ENCODE measurements at places on chromosomes 13 and 19.

- DNase-seq: no peak
Measured at GRCh38 chr19:34603003-34603402, 74.0 kb downstream of the SCGB2B2 start.

DNA sequence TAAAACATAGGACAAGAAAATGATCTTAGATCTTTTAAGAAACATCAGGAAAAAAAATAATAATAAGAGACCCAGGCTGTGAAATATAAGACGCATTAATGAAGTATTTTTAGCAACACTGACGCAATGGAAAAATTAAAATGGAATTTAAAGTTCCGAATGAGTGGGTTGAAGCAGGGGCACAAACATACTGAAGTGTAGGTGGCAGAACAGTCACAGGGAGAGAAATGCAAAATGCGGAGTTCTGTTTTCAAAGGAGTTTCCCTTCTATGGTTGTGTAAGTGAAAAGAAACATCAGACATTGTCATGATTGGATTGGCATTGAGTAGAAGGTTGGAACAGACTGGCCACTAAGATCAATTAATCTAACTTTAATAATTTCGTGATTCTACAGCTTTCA, 159.8 kb downstream of the CYSLTR2 start:
- DNase-seq: no peak

- no peak for DNase-seq
Measured at GRCh38 chr19:28855216-28855615, 357.7 kb downstream of the UQCRFS1 start.

GRCh38 chr13:113635048-113635420, 23.0 kb downstream of the ATP4B start:
- no peak for DNase-seq

- DNase-seq: no peak
Measured at GRCh38 chr19:401866-402511, 7.0 kb downstream of the C2CD4C start.

DNA sequence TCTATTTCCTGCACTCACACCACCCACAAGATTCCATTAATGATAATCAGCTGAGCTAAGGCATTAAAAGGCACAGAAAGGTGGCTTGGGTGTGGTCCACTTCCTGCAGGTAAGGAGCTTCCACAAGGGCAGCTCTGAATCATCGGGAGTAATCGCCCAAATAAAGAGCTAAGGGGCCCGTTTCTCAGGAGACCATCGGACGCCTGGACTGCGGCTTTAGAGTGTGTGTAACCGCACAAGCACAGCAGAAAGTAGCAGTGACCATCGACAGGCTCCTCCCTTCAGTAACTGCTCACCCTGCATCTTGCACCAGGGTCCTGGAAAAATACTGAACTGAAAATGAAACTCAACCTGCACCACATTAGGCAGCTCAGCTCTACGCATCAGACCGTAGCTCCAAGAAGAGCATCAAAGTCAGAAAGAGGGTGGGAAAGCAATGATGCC, 6.0 kb downstream of the STK24 start:
- no peak for DNase-seq

GRCh38 chr13:83450591-83450990, 431.7 kb downstream of the SLITRK1 start:
- DNase-seq: no peak

- DNase-seq: no peak
Measured at GRCh38 chr13:45696610-45697226, 5.4 kb upstream of the CBY2 start.

GRCh38 chr19:38740932-38741331, 3.3 kb downstream of the CAPN12 start:
- no peak for DNase-seq

GRCh38 chr19:7590256-7590655, 5.4 kb upstream of the CAMSAP3 start:
- no peak for DNase-seq

GRCh38 chr13:97385854-97386253, 48.1 kb upstream of the RAP2A start:
- no peak for DNase-seq

DNA sequence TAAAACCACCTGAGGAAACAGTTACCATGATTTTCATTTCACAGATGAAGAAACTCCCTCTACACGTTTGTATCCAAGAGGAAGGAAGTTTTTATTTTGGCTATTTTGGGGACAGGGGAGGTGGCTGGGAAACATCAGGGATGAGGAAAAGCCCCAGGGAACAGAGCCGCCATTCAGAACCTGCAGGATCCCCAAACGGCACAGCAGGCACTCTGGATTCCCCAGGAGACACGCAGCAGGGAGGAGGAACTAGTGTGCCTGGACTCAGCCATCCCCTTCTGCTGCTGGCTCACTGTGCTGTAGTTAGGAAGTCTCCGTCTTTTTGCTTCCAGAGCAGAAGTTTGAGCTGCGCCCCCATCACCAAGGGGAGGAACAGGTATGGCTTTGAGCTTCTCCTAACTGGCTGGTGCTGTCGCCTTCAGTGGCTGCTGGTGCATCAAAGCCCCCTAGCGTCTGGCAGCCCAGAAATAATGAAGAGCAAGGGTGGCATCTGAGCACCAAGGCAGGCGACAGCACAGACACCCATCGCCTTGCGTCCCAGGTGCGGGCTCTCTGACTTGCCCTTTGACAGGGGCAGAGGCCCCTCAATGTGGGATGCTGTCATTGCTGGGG, 4.2 kb downstream of the NAPA start:
- no peak for DNase-seq

GRCh38 chr13:94120878-94121277, 358.6 kb downstream of the DCT start:
- no peak for DNase-seq

- no peak for DNase-seq
Measured at GRCh38 chr13:45951724-45952123, 100.2 kb upstream of the SIAH3 start.
